ENCODE measurements at places on chromosomes 5 and 9.

GRCh38 chr5:142808878-142809598 is 38.9 kb downstream of the ARHGAP26 start:
- no peak for DNase-seq

DNA sequence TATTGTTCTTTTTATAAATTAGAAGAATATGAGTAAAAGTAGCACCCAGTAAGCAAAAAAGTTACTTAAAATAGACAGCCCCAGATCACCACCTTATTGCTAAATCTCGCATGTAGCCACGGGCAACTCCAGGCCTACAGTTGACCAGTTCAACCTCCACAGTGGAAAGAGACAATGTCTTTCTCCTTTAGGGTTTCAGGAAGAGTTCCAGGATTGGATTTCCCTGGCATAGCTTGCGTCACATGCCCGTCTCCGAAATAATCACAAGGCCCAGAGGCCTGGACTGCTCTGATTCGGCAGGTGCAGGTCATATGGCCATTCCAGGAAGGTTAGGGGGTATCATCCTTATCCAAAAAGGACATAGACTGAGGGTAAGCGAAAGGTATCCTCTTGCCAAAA is 9.9 kb upstream of the PFDN1 start:
- peak; percentile 48 for DNase-seq

GRCh38 chr5:14161825-14162556 is 18.8 kb downstream of the TRIO start:
- DNase-seq = peak; percentile 41

- DNase-seq = no peak
These were observed 5.8 kb downstream of the ADAMTS19 start for GRCh38 chr5:129465776-129466344.

DNA sequence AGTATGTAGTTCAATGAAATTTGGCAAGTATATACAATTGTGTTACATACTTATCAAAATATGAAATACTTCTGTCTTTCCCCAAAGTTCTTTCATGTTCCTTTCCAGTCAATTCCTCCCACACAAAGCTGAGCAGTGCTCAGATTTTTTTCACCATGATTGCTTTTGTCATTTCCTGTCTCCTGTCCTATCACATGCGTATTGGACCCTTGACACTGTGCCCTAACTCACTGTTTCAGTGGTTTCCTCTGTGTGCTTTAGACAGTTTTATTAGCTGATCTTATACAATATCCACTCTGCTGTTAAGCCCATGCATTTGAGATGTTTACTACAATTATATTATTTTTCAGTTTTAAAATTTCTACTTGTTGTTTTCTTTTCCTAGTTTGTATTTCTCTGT is 463.6 kb upstream of the MEF2C start:
- no peak for DNase-seq

All from dermis blood vessel endothelial cell (primary cell).